Stimulated activated CD4-positive, alpha-beta T cell treated with anti-CD3 and anti-CD28 coated beads, Interleukin-4, amount 100 ng/mL, for 4 hours (primary cell): ENCODE measurements at places on chromosomes 13 and 19.

DNA sequence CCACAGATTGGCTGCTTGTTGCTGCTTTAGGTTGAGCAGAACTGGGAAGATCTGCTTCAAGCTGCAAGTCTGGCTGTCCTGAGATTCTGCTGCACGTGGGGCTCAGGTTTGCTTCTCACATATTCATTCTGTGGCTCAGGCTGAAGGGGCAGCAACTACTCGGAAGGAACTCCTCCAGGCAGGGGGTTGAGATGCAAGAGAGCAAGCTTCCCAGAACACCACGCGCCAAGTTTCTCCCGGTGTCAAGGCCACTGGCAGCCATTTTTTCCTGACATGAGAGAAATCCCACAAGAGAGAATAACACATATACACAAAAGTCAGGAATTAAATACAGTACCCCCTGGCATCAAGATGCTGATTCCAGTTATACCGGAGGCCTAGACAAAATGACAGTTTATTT, 887.6 kb upstream of the SLC10A2 start:
- no peak for DNase-seq

DNA sequence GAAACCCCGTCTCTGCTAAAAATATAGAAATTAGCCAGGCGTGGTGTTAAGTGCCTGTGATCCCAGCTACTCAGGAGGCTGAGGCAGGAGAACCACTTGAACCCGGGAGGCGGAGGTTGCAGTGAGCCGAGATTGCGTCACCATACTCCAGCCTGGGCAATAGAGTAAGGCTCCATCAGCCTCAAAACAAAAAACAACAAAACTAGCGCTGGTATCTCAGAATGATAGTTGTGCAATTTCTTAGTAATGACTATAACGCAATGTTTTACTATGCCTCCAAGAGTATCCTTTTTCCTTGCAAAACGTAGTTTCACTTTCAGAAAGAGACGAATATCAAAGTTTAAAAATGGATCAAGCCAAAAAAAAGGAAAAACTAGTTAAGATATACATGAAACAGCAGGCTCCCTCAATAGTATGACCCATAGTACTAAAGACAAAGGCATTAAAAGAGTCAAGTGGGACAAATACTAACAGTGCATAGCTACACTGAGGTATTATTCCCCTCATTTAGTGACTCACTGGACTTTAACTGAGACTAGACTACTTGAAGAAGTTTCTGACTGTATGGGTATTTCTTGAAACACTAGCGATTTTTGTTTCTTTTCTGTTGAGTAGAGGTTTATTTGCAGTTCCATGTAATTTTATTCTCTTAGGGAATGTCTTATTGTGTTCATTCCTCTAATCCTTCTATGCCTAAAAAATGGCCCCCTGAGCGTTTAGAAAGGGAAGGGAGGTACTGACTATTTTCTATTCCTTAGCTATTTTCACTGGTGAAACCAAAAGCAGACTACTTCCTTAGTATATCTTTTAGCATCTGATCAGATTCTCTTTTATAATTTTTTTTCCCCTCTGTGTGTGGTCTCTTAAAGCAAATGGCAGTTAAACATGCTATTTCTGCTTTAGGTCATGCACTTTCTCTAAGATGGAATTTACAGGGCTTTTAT, 10.4 kb upstream of the ITM2B start:
- no peak for DNase-seq

- no peak for DNase-seq
Observed at GRCh38 chr19:36837176-36837905, 846 bp downstream of the ZNF790 start.

GRCh38 chr13:26558074-26558805, 757 bp downstream of the WASF3 start:
- DNase-seq: no peak
